ENCODE measurements at places on chromosomes 5 and 9. TPM values are rescaled to one million over a fixed set of nuclear protein-coding genes. Genes with fewer than 3 reads are reported as not detected.

GRCh38 chr5:80653502-80653901 lies 950 bp upstream of the MSH3 start:
- DNase-seq = no peak

- no peak for DNase-seq
Measured at GRCh38 chr5:39955156-39955555, 530.4 kb upstream of the DAB2 start.

ECSCR gene
- 1.4 TPM for total RNA-seq

HMGCR gene
- 23.5 TPM for total RNA-seq

GRCh38 chr5:6090079-6090654 lies 288.2 kb downstream of the MED10 start:
- DNase-seq = no peak

ACO1 gene
- total RNA-seq = 16.6 TPM

DNA sequence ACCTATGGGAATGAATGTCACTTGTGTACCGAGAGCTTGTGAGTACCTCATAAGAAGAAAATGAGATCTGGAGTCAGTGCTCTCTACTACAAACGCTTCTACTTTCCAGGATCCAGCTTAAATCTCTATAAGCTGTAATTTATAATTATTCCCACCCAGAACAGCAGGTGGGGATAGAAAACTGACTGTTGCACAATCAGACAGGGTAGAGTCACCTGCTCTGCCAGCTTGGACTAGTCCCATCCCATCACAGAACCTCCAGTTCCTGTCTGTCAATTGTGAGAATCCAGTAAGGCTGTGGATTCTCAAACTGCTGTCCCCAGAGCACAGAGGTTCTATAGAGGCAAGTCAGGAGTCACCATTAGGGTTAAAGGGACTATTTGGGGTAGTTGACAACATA lies 2.0 kb downstream of the SPINK7 start:
- no peak for DNase-seq

FAM151B gene
- total RNA-seq = not detected

DNA sequence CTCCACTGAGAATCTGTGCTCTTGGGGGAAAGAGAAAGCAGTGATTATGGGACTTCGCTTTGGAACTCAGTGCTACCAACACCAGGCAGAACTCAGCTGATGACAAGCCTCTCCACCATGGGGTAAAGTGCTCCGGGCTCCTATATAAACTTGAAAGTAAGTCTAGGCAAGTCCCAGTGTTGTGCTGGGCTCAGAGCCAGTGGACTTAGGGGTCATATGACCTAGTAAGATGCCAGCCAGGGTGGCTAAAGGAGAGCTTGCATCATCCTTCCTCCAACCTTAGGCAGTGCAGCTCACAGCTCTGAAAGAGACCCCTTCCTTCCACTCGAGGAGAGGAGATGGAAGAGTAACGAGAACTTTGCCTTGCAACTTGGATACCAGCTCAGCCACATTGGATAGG lies 35.1 kb upstream of the FREM1 start:
- DNase-seq = no peak

GRCh38 chr9:95079461-95079860 lies 238.0 kb downstream of the FANCC start:
- DNase-seq = no peak

GRCh38 chr5:141632650-141633049 lies 4.0 kb downstream of the HDAC3 start:
- DNase-seq = no peak

RNF180 gene
- total RNA-seq = not detected

DNA sequence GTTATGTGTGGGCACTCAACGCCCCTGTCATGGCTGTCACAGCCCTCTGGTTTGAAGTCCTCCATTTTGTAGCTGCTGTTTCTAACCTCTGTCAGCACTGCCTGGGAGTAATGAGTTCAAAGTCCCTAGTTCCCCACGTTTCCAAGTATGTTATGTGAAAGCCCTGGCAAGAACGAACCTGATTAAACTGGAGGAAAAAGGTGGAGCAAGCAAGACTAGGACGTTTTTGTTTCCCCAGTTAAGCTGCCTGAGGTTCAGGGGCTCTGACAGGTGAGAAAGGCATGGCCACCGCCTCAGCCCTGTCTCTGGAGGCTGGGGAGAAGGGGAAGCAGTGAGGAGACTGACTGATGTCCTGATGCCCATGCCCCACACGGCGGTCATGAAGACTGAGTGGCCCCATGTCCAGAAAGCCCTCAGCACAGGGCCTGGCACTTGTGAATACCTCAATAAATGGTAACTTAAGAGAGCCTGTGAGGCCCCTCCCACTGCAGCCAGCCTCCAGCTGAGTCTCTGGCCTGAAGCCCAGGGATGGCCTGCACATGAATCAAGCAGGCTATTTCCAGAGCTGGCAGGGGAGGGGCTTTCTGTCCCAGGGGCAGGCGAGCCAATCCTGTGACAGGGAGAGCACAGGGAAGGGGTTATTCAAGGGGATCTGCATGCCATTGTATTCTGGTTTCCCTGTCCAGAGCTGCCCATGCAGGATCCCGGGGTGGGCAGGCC lies 61.8 kb downstream of the PFDN1 start:
- no peak for DNase-seq

- DNase-seq = no peak
Measured at GRCh38 chr5:97563050-97563657, 380.1 kb upstream of the RIOK2 start.

GRCh38 chr5:122156724-122157325 lies 27.5 kb downstream of the ZNF474 start:
- DNase-seq = no peak

TRPM3 gene
- total RNA-seq = not detected

PFN3 gene
- not detected for total RNA-seq

DNA sequence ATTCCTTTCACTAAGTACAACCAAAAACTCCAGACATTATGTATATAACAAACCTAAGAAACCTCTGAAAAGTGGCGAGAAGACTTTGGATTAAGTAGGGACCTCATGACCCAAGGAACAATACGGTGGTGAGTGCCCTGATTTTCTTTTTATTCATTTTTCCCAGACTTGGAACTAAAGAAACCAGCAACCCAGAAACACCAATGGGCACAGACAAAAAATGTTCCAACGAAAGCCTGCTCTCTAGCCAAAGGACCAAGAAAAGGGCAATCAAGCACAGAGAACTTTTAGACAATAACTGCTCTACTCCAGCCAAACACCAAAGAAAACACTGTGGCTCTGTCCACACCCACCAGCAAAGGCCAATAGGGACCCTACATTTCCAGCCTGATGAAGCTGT lies 66.2 kb upstream of the SSBP2 start:
- DNase-seq = no peak

GRCh38 chr9:137273611-137274320 lies 3.8 kb upstream of the TOR4A start:
- no peak for DNase-seq

DNA sequence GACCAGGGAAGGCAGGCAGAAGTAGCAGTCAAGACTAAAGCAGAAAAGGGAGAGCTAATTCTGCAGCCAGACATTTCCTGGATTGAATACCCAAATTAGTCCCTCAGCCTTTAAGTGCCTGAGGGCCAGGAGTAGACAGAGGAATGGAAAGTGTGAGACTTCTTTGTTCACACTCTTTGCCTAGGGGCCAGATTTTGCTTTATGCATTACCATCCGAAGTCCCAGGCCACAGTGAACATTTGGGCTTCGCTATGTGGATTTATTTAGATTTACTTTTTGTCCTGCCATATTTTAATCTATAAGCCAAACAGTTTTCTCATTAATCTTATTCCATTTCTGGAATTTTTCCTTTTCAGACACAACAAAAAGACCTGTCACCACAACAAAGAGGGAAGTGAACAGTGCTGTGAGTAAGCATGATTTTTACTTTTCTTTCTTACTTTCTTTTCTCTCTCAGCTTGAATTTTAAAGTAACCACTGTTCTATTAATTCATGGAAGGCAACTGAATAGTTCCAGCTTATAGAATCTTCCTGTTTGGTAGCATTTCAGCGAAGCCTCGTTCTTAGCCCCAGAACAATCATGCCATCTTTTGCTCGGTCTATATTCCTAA lies 52.6 kb downstream of the PDCD1LG2 start:
- no peak for DNase-seq

DNA sequence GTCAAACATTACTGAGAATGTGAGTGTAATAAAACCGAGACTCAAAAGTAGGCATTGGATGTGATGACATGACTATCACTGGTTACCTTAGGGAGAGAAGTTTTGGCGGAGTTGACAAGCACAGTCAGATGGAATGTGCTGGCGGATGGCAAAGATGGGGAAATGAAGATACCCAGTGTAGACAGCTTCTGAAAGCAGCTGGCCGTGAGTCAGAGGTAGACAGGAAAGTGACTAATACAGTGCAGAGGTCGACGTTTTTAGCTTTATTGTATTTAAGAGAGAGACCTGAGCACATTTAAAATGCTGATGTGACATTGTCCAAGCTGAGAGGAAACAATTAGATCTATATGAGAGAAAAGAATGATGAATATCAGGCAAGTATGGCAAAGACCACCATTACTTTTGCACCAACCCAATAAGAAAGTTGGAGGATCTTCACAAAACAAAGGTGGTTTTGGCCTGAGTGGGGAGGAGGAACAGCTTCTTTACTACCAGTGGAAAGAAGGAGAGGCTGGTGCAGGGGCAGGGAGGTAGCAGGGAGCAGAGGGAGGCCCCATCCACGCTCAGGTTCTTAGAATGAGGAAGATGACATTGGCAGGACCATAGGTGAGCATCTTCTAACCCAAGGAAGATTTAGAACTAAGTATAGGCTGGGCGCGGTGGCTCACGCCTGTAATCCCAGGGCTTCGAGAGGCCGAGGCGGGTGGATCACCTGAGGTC lies 36.7 kb upstream of the KCNIP1 start:
- peak; percentile 61 for DNase-seq

- DNase-seq = no peak
Measured at GRCh38 chr5:7420510-7421280, 24.8 kb downstream of the ADCY2 start.

DNA sequence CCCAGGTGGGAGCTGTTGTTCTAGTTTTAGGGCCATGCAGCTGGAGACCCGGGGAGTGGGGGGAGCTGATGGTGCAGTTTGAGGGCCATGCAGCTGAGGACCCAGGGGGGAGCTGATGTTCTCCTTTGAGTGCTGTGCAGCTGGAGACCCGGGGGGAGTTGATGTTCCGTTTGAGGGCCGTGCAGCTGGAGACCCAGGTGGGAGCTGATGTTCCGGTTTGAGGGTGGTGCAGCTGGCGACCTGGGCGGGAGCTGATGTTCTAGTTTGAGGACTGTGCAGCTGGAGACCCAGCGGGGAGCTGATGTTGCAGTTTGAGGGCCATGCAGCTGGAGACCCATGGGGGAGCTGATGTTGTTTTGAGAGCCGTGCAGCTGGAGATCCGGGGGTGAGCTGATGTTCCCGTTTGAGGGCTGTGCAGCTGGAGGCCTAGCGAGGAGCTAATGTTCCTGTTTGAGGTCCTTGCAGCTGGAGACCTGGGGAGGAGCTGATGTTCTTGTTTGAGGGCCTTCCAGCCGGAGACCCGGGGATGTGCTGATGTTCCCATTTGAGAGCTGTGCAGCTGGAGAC lies 14.6 kb downstream of the PDCD6 start:
- no peak for DNase-seq

FGF18 gene
- 0.12 TPM for total RNA-seq

DNA sequence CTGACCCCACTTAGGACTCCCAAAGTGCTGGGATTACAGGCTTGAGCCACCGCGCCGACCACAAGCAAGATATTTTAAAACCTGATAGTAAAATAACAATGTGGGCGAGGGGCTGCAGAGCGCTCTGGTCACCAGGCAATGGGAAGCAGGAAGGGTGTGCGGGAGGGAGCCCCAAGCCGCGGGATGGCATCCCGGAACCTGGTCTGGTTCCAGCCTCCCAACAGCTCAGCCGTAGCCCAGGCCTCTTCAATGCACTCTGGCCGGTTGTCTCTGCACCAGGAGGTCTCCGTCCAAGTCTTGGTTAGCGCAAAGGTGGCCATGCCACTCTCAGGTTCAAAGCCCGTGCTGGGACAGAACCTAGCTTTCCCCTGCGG lies 694 bp upstream of the UAP1L1 start:
- DNase-seq = no peak

ANKDD1B gene
- total RNA-seq = 0.23 TPM

DNA sequence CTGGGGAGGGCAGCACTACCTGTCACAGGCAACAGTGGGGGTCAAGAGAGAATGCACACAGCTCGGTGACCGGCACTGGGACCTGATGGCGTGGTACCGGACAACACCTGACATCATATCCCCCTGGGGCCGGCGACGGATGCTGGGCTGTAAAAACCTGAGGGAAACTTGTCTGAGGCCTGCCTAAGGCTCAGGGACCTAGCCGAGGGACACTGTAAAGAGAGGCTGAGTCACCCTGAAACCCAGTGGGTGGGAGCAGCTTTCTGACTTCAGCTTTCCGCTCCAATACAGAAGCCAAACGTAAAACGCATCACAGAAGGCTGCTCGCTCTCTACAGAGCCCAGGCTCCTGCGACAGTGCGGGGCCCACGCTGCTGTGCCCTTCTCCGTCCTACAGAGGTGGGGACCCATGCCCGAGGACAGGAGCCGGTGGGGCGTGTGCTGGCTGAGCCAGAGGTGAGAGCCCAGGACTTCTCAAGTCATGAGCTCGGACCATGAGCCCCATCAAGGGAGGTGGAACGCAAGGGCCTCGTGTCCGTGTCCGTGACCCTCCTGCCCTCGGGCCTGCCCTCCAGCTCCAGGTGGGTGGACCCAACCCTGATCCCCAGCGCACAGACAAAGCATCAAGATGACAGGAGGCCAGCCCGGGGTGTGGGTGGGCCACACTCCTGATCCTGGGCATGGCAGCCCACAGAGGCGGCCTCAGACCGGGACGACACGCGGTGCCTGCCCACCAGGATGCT lies 5.3 kb downstream of the RALGDS start:
- DNase-seq = peak; percentile 83

- no peak for DNase-seq
Measured at GRCh38 chr5:37771731-37772130, 68.1 kb downstream of the GDNF start.

- no peak for DNase-seq
Measured at GRCh38 chr9:38336341-38336740, 56.2 kb upstream of the ALDH1B1 start.

DNA sequence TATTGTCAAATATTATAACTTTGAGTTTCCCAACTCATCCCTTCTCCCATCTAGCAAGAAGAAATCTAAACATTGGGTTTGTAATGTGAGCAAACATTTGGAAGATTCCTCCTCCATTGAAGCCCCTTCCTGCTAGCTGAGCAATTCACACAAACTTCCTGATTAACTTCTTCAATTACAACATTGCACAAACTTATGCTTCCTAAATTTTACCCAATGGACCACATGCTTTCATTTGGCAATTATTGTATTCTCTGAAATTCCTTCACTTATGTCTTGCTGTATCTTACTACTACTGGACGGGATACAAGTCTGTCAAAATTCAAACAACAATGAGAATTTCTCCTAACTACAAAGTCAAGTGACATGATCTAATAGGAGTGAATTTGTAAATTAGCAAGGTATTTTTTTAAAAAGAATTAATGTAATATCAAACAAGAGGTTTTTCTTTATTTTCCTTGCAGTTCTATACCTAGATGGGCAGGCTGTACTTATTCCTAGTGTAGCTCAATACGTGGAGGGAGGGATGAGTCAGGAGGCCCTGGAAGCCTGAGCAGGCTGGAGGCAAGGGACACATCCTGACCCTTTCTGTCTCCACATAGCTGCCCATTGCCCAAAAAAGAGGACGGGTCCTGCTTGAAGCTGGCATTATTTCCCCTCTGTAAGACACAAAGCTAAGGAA lies 11.8 kb upstream of the IFNW1 start:
- no peak for DNase-seq
